ENCODE measurements at places on chromosomes 1 and 21.

GRCh38 chr1:217188280-217189237, 442.3 kb downstream of the GPATCH2 start:
- DNase-seq = no peak

GRCh38 chr1:70195342-70195741, 10.0 kb downstream of the LRRC40 start:
- DNase-seq = no peak

GRCh38 chr1:205988585-205988995, 14.6 kb downstream of the RAB7B start:
- no peak for DNase-seq

- DNase-seq = no peak
Measured at GRCh38 chr1:10399444-10399941, 629 bp downstream of the PGD start.

DNA sequence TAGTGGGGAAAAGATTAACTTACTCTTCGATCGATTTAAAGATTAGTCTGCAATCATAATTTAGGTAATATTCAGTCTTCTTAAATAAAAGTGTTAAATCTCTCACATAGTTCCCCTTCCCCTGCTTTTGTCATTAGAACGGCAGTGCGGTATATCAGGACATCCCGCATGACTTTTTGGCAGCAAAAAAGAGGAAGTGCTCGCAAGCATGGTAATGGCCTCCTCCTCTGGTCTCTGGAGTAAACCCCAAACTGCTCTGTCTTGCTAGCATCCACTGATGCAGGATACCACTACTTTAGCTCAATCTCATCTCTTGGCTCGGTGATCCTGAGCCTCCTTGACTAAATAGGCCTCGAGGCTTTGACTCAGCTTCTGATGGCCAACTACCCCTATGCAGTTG, 78.7 kb upstream of the VAV3 start:
- DNase-seq = no peak

DNA sequence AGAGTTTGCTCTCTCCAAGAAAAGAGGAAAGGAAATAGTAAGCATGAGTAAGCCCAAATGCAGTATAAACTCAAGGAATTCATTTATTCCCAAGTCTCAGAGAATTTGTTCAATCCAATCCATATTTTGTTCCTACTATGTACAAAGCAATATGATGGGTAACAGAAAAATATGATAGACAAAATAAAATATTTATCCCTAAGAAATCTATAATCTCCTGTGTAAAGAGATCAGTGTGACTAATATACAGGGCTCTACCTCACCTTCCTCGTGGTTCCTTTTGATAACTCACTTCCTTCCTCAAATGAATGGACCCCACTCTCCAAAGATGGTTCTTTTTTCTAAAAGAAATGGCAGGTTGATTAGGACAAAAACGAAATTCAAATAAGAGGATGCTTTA, 7.6 kb downstream of the CLSPN start:
- DNase-seq = no peak

Measured in COLO829 (cell line).